Spleen (tissue), 13 donors: ENCODE measurements at places on chromosomes 5 and 9. TPM values are rescaled to one million over a fixed set of nuclear protein-coding genes. Genes with fewer than 3 reads are reported as not detected.

DNA sequence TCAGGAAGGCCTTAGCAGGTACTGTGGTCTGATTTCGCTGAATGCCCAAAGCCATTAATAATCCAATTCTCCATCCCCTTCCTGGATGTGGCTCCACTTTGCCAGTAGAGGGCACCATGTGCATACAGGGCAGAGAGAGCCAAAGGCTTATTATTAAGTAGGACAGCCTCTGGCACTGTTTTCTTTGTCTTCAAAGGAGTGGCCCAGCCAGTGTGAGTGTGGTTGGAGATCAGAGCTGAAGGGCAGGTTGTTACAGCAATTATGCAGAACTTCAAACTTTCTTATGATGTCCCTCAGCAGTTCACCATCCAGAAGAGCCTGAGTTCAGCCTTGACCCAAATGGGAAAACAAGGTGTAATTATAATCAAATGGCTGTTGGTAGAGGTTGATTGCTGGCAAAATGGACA is 38.6 kb upstream of the CEMIP2 start:
- peak; percentile 80 for DNase-seq

- DNase-seq, result no peak
Measured at GRCh38 chr5:66927140-66927539, 269.5 kb downstream of the CD180 start.

DNA sequence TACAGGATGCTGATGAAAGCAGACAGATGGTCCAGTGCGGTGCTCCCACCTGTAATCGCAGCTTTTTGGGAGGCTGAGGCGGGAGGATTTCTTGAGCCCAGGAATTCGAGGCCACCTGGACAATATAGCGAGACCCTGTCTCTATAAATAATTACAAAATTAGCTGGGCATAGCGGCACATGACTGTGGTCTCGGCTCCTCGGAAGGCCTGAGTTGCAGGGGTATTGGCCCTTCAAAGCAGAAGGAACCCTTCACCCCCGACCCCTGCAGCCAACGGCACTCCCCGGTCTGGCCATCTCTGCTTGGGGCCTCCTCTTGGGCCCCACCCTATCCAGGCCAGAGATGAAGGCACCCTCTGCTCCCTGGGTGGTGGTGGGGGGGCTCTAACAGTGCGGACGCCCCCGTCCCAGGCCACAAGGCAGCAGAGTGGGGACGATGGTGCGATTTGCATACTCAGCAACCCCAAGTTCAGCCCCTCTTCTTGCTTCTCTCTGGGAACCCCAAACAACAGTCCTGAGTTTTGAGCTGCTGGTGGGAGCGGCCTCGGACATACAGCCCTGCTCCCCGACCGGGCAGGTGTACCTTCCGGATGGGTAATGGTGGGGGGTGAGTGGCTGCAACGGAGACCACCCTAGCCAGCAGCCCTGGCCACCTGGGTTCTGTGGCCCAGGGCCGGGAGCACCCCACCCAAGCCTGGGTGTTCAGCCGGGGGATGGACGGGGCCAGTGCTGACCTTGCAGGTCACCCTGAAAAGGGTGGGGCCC is 50.7 kb downstream of the NACC2 start:
- DNase-seq, result peak; percentile 77

- DNase-seq, result no peak
Measured at GRCh38 chr5:2288968-2289367, 406.2 kb upstream of the IRX4 start.

DNA sequence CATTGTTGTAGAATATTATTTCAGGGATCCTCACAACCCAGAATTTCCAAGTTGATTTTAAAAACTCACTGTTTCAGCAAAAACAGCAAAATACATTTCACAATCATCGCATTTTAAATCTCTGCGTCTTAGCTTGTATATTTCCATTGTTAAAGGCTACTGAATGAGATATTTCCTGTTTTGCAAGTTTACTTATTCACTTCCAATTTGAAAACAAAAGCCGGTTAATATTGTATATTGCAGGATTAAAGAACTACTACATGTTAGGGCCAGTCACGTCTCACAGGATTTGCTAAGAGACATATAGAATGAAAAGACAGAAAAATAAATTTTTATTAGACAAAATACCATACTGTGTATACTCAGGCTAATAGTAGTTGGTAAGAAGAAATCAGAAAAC is 395.9 kb upstream of the CDH9 start:
- DNase-seq, result no peak

DNA sequence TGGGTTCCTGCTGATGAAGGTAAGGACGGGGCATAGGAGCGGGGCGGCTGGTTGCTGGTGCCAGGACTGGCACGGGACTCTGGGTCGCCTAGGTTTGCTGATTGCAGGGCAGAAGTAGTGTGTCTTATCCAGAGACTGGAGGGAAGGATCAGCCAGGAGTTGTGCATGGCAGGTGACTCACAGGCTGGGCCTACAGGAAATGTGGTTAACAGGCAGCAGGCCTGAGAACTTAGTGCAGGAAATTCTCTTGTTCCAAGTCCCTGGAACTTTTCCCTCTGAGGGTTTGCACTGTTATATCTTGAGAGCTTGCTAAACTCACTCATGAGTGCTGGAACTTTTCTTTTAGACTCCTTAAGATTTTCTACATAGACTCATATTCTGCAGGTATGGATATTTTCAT is 95.1 kb downstream of the ANXA2R start:
- DNase-seq, result no peak

DNA sequence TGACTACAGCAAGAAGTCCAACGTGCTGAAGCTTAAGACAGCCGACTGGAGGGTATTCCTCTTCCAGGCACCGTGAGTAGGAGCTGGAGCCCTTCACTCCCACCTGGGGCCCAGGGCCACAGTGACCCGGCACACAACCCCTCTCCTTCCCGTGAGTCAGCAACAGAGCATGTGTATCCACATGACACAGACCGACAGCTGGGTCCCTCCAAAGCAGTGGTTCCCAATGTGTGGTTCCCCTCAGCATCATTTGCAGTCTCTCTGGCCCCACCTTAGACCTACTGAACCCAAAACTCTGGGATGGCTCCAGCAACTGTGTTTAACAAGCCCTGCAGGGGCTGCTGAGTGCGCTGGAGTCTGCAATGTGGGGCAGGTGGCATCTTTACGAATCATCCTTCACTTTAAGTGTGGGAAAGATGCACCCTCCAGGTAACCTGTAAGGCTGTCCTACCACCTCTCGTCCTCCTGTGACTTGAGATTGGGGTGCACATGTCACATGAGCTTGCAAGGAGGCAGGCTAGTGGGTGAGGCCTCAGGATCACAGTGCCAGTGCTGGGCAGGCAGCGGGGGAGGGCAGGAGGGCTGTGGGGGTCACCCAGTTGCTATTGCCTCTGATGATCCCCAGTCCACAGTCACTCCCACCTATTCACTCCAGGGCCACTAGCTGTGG is 42.2 kb downstream of the PSD2 start:
- peak; percentile 56 for DNase-seq

DNA sequence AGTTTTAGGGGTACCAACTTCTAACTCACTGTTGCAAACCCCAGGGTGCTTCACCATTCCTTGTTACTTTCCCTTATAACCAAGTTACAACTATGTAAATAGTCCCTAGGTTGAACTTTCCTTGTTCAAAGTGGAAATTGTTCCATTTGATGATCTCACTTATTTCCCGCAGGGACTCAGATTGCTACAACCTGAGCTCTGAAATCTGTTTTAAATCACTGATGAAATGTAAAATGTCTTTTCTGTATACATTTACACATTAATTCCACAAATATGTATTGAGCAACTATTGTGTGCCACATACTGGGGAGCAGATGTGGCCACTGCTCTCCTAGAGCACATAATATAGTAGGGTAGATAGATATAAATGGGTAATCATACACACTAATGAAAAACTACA is 69.1 kb upstream of the TARS1 start:
- no peak for DNase-seq

DNA sequence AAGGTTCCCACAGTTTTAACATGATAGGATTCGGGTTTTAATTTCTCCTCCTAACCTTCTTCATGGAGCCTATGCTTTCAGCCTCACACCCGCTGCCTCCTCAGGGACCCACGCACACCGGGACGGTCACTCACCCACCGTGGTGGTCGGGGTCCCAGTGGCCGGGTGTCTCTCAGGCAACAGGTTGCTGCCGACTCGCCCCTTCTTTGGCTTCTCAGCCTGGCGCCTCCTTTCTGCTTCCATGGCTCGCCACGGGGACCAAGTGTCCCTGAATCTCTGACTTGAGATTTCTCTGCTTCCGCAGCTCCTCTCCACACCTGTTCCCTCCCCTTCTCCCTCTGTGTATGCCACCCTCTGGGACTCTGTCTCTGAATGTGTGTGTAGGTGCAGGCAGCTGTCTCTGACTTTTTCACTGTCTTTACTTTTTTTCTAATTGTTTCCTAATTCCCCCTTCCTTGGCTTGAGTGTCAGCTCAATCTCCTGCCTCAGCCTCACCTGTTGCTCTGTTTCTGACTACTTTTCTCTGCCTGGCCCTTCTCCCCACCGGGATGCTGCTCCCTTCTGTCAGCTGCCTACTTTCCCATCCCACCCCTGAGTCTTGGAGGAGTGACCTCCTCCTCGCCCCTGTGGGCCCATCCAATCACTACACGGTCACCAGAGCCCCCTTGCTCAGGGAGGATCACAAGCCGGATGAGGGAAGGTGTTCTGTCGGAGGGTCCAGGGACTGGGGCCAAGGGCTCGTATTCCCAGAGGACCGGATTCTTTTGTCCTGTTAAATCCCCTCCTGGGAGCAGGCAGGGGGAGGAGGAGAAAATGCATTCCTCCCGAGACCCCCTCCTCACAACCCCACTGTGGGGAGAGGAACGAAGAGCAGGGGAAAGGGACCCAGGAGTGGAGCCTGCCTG is at the start of gene PROP1:
Gene PROP1, minus strand, starts transcription at position 552 of the 905 bp plus-strand sequence. Its CDS starts 309 bp downstream, at position 243.
- DNase-seq, result no peak

- DNase-seq, result no peak
Measured at GRCh38 chr5:139925650-139926640, 117.2 kb downstream of the NRG2 start.

- DNase-seq, result no peak
Measured at GRCh38 chr5:73692166-73692640, 66.2 kb downstream of the ARHGEF28 start.

DNA sequence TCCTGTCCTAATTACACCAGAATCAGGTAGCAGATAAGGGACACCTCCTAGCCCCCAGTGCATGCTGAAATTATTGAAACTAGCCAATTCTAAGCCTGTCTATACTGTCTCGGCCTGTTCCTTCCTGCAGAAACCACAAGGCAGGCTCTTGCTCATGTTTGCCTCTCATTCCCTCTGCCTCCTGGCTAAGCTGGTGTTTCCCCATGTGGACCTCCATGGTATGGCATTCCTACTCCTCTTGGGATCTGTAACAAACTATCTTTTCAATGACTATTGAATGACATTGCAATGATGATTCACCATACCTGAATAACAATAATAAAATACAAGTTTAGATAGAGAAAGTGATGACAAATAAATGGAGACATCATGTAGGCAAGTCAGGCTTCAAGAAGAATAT is 35.6 kb upstream of the ADAMTS16 start:
- no peak for DNase-seq

GRCh38 chr9:26685818-26686217 is 206.8 kb downstream of the CAAP1 start:
- no peak for DNase-seq

DNA sequence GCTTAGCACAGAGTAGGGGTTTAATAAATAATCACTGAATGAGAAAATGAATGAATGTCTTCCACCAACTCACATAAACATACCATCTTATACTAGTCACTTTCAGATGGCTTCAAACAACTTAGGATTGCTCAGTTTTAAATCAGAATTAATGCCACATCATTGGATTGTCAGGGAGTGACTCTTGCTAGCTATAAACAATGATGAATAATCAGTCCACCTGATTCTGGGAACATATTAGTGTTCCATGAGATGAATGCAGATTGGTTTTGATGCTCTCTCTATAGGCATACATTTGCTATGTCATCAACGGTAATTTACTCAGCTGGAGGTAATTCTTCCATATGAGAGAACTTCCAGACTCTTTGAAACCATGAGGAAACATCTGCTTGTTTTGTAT is 97.4 kb downstream of the CDH9 start:
- DNase-seq, result no peak

DNA sequence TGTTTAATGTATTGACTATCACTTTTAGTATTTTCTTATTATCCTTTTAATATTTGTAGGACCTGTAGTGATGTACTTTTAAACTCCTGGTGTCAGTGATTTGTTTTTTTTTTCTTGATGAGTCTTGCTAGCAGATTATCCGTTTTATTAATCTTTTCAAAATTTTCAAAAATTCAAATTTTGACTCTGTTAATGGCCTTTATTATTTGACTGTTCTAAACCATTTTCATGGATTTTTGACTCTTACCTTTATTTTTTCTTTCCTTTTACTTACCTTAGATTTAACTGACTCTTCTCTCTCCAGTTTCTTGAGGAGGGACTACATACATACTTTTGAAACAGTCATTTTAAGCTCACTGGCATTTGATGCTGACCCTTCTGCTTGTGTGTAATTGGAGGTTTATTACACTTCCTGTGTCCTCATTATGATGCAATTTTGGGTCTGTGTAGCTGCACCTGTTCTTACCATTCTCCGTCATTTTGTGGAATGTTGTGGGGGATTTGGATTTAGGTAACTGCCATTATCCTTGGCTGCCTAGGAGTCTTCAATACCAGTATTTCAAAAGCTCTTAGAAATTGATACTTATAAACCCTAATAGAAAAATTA is 32.0 kb upstream of the EXOC3 start:
- no peak for DNase-seq

GRCh38 chr9:79383096-79383495 is 188.7 kb upstream of the TLE4 start:
- DNase-seq, result no peak

GRCh38 chr9:134642385-134643181 is 980 bp downstream of the COL5A1 start:
- DNase-seq, result no peak

DNA sequence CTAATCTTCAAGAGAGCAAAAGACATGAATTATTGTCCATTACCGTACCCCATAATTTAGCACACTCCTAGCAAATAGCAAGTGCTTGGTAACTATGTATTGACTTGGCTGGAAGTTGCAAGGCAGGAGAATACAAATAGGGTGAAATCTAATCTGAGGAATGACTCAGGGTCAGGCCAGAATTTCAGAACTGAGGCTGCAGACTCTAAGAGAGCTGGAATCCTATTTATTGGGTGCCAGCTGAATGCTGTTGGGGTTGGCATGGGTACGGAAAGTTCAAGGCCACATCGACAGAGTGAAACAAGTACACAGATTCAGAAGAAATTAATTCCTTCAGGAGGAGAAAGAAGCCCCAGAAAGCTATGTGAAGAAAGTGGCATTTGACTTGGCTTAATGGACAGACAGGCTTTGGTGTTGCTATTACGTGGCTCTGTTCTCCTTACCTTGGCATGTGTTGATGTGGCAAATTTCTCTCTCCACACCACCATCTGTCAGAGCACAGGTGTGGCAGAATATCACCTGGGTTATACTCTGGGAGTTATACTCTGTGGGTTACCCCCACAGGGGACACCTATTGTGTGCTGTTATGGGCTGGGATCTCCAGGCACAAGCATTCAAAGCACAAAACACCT is 20.9 kb upstream of the ASTN2 start:
- no peak for DNase-seq

GRCh38 chr9:126474786-126475485 is 138.8 kb upstream of the LMX1B start:
- no peak for DNase-seq

PROB1 gene
- total RNA-seq, result 3.2 TPM

ABLIM3 gene
- 32.9 TPM for total RNA-seq

PCDHGB6 gene
- 5.2 TPM for total RNA-seq

CMYA5 gene
- 0.85 TPM for total RNA-seq

ST8SIA4 gene
- total RNA-seq, result 40.8 TPM

SLC27A6 gene
- total RNA-seq, result not detected

UNC13B gene
- 14.2 TPM for total RNA-seq

POLE3 gene
- total RNA-seq, result 39.4 TPM

UGCG gene
- total RNA-seq, result 62.8 TPM
